Retina (tissue), 1 donor: ENCODE measurements at places on chromosomes 12 and 14.
A peak's percentile ranks its signal among the peaks of the same experiment; 100 is the strongest.

- no peak for DNase-seq
Observed at GRCh38 chr12:78204926-78205325, 374.2 kb downstream of the NAV3 start.

DNA sequence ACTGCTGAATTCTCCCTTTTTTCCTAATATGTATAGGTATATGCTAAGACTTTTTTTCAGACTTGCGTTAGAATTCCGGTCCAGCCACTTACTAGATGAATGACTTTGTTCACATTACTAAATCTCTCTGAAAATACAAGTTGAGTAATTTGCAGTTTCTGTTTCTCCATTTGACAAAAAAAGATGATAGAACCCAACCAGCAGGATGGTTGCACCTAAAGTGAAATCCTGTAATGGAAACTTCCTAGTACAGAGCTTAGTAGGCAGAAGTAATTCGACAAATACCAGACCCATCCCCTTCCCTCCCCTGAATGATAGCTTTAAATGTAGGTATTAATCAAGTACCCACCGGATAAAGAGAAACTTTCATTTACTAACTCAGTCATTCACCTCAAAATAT lies 113.6 kb upstream of the RAP1B start:
- DNase-seq, result no peak

- DNase-seq, result no peak
Observed at GRCh38 chr14:25120261-25120660, 70.3 kb upstream of the STXBP6 start.

GRCh38 chr12:94078138-94078723 lies 70.1 kb upstream of the PLXNC1 start:
- DNase-seq, result no peak

DNA sequence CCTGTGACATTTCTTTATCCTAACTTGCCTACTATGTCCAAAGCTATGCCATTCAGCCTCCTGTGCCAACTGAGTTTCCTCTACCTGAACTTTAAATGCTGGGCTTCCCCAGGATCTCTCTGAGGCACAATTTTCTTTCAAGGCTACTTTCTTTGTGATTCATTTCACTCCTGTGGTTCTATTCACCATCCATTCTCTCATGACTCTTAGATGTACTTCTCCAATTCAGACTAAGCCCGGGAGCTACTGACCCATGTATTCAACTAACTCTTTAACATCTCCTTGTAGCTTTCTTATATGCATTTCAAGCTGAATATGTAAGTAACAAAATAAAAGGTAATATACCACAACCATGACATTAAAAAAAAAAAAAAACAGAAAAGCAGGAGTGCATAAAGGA lies 738.9 kb upstream of the USP15 start:
- no peak for DNase-seq

- DNase-seq, result no peak
Observed at GRCh38 chr14:78245238-78245637, 75.1 kb downstream of the NRXN3 start.

DNA sequence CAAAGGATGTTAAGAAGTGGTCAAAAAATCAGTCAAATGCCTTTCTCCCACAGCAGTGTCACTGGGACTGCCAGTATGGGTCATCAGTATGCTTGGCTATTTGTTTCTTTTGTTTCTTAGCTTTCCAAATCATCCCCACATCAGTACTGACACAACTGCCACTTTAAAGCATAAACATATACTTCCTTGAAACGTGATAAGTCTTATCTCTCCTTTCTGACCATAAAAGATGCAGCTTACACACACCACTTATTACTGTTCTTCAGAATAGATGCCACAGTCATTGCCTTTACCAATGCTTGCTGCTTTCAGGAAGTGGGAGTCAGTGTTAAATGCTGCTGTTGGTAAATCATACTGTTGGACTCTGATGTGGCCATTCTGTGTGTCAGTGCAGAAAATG lies 18.6 kb upstream of the GARIN2 start:
- DNase-seq, result no peak

DNA sequence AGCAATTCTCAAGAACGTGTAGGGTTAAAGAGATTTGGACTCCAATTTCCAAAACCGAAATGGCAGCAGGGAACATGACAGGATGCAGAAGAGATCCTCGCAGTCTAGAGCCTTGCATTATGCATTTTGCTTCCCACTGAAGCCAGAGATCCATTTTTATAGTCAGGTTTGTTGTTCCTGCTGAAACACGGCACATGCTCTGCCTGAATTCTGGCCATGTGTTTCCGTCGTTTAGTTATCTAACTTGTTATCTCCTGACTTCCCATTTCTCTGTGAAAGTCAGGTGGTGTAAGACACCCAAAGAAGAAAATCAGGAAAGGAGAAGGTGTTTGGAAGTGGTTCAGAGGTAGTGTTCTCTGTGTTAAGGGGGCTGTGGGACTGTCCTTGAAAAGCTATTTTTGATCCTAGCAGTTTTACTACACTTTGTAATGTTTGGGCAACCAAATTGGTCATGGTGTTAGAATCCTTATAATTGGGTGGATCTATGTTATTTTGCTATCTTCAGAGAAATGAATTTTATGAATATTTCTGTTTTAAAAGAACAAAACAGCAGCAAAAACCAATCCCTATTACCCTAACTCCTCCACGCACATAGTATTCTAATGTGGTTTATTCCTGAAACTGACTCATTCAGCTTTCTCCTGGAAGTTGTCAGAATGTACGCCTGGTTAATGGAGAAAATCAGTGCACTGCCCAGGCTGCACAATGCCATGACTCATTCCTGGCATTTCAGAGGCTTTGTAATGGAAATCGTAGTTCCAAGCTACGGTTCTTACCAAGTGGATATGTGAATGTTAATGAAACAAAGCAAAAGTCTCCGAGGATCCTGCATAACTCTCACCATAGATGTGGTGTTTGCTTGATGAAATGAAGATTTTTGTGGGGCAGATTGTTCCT lies 110.1 kb downstream of the SAMD4A start:
- no peak for DNase-seq

GRCh38 chr14:81458352-81458751 lies 58.2 kb upstream of the STON2 start:
- DNase-seq, result no peak

GRCh38 chr14:45972416-45972815 lies 679.2 kb downstream of the RPL10L start:
- DNase-seq, result peak; percentile 44

DNA sequence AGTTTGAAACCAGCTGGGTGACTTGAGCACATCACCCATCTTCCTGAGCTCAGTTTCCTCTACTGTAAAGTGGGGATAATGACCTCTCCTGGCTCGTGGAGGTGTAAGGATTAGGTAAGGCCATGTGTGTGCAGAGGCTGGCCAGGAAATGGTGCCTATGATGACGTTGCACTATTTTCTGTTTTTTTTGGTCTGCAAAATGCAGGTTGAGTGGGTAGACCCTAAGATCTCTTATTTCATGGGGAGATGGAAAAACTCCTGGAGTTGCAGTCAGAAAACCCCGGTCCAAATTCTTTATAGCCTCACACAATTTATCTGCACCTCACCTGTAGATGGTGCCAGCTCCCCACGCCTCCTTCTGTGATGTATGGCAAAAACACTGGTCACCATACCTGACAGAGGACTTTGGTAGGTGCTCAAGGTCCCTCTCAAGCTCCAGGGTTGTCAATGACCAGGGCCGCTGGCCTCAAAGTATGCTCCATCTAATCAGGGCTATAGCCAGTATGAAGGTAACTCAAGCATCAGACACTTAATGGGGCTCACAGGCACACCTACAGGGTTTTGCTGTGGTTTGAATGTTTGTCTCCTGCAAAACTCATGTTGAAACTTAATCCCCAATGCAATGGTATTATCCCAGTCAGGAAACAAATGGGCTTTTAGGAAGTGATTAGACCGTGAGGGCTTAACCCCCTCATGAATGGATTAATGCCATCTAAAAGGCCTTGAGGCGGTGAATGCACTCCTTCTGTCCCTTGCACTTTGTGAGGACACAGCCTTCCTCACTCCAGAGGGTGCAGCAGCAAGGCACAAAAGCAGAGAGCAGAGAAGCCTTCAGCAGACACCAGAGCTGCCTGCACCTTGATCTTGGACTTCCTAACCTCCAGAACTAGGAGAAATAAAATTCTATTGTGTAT lies 17.6 kb downstream of the C14orf132 start:
- no peak for DNase-seq

DNA sequence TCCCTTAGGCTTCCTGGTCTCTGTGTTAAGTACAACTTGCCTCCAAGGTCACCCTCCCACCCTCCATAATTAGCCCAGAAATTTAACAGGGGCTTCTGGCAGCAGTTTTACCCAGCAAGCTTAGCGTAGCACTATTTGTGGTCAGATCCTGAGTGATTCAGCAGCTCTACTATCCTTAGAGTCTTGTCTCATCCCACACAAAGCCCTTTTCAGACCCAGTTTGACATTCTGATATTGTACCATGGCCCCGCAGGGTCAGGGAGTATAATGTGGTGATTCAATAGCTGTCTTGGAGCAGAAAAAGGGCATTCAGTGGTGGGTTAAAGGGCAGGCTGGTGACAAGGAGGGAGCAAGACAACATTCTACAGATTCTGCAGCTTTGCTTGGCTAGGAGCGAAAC lies 153.8 kb upstream of the DDHD1 start:
- DNase-seq, result peak; percentile 20

DNA sequence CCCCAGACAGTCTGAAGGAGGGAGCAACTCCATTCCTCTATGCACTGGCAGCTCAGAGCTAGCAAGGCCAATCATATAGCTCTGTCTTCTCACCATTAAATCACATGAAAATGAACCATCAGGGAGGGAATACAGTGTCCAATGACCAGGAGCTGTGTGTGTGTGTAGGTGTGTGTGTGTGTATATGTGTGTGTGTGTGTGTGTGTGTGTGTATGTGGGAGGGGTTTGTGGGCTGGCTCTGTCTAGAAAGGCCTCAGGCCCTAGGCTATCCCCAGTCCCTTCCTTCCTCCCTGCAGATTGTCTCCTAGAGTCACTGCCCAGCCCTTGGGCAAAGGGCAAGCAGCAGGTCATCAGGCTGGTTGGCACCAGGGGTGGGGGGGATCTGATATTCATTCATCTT lies 5.7 kb upstream of the SUSD6 start:
- DNase-seq, result no peak

- no peak for DNase-seq
Observed at GRCh38 chr12:12725956-12726554, 8.9 kb downstream of the CDKN1B start.

GRCh38 chr12:67067453-67068203 lies 201.5 kb upstream of the CAND1 start:
- DNase-seq, result peak; percentile 52

- no peak for DNase-seq
Observed at GRCh38 chr12:67239061-67239460, 30.1 kb upstream of the CAND1 start.

DNA sequence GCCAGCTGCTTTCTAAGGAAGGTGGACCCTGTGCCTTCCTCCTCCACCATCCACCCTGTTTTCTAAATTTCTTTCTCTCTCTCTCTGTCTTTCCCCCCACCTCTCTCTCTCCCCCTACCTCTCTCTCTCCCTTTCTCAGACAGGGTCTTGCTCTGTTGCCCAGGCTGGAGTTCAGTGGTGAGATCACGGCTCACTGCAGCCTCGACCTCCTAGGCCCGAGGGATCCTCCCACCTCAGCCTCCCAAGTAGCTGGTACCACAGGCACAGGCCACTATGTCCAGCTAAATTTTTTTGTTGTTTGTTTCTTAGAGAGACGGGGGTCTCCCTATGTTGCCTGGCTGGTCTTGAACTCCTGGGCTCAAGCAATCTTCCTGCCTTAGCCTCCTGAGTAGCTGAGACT lies 59.8 kb upstream of the STON2 start:
- no peak for DNase-seq

GRCh38 chr12:107581619-107582015 lies 104.0 kb upstream of the PWP1 start:
- peak; percentile 30 for DNase-seq

- no peak for DNase-seq
Observed at GRCh38 chr12:18254081-18254480, 7.2 kb upstream of the PIK3C2G start.

DNA sequence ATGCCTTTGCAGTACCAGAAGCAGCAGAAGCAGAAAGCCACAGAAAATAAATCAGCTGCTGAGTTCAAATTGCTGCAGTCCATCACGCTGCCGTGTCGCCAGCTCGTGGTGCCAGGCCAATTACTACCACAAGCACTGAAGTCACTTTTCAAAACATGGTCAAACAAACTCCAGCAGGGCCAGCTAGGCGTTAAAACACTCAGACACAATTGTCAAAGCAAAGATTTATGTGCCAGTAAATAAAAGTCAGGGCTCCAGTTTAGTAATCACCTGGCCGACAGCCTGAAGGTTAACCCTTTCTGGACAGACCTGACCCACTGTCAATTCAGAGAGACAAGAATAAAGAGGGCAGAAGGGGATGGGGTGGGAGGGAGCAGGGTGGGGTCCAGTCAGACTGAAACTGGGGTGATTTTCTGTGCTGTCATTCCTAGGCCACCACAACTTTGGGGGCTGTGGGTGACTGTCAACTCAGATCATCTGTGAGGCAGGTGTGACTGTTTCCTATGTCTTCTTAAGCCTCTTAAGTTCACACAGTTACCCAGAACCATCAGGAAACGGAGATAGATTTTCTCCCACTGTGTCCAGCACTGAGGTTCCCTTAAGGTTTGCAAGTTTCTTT lies 109.8 kb upstream of the FUT8 start:
- DNase-seq, result no peak

GRCh38 chr12:47586952-47587669 lies 118.7 kb downstream of the RPAP3 start:
- DNase-seq, result no peak

GRCh38 chr12:6662602-6662905 lies 365 bp downstream of the ING4 start:
- DNase-seq, result no peak

DNA sequence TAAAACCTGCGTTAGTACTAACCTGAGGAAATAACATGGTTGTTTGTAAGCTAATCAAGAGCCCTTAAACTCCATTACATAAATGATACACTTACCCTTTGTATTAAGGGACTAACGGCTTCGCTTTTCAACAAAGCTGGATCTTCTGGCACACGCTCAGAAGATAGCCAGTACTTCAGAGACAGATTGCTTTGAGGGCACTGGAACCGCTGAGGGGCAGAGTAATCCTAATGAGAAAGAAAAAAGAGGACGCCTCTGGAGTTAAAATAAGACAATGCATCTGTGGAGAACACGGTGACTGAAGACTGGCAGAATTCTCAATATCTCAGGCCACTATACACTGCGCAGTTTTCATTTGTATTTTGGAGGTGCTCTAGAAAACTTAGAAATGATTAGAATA lies 1.5 kb upstream of the KTN1 start:
- no peak for DNase-seq

DNA sequence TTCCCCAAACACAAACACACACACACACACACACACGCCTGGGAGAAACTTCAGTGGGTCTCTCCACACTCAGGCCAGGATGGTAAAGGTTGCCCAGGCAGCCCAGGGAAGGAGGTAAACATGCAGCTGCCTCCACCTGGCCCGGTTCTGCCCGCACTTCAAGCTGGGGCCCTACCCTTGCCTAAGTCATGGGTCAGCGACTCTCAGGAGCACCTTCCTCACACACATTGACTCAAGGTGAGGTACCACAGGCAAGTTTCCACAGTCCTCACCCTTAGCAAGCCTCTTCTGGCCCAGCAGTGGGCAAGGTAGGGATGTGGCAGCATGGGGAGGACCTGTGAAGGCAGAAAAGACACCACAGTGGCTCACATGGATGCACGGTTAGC lies 14.1 kb upstream of the FAIM2 start:
- DNase-seq, result no peak
